ENCODE measurements at places on chromosomes 1 and 21.

- no peak for DNase-seq
Measured at GRCh38 chr1:186155594-186155993, 219.5 kb downstream of the TPR start.

- DNase-seq = no peak
Measured at GRCh38 chr1:198157847-198158725, 1.3 kb downstream of the NEK7 start.

DNA sequence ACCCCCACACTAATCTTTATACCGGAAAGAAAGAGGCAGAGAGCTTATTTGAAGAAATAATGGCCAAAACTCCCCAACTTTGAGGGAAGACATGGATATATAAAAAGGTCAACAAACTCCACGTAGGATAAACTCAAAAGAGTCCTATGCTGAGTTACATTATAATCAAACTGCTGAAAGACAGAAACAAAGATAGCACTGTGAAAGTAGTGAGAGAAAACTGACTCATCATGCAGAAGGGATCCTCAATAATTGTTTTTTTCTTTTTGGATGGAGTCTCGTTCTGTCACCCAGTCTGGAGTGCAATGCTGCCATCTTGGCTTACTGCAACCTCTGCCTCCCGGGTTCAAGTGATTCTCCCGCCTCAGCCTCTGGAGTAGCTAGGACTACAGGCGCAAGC, 48.5 kb upstream of the TTC39A start:
- no peak for DNase-seq

DNA sequence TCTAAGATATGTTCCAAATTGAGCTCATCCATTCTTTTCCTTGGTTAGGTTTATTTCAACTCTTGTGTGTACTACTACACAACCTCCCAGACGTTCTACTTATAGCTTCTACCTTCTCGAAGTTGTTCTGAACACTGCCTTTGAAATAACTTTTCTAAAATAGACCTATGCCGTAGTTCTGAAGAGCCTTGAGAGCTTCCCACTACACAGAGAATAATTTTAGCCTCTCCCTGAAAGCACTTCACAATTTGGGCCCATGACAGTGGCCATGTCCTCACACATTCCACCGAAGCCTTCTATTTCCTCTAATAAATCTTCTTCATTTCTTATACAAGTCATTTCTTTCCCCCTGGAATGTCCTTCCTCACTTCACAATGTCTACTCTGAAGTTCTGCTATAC, 62.2 kb downstream of the CRB1 start:
- DNase-seq = no peak

- DNase-seq = no peak
Measured at GRCh38 chr1:88730995-88731394, 46.9 kb downstream of the PKN2 start.

GRCh38 chr1:242197907-242198820, 199.3 kb upstream of the MAP1LC3C start:
- DNase-seq = no peak

DNA sequence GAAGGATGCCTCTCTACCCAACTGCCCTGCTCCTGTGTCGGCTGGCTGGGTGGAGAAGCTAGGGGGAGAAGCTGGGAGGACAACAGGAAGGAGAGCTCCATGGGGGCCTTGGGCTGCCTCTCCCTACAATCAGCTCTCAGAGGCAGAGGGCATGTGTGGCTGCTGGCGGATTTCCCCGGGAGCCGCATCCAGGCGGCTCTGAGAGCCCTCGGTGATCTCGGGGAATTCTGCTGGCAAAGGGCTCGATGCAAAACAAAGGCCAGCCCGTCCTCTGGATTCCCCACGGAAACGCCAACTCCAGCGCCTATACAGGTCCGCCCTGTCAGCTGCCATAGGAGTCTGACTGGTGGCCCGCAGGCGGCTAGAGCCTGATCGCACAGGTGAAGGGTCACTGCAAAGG, 26.4 kb upstream of the EVA1B start:
- no peak for DNase-seq

GRCh38 chr1:153977250-153978240, at the start of gene JTB:
TSS of gene JTB (minus strand) at chr1:153977674. CDS start at chr1:153977252, 422 bp downstream.
- DNase-seq = peak; percentile 74

DNA sequence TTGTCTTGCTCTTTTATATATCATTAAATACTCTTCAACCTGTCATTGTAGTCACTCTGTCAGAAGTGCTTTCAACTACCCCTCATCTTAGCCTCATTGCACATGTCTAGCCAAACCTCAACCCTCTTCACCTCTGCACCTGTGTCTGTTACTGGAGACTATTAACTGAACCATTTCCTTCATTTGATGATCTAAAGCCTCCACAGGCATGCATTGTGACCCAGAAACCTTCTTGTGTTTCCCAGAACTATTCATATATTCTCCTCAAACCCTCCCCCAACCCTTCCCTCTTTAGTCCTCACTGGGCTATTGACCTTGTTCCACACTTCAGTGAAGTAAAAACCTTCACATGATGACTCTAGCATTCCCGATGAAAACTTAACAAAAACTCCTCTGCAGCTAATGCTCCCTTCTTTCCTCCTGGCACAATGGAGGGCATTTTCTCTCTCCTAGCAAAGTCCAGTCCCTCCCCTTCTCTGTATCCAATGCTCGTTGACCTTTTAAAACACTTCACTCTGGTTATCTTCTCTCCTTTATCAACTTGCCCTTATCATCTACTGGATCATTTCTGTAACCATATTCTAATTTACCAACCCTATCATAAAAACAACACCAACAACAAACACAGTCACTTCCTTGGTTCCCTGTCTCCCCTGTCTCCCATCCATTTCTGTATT, 86.1 kb downstream of the BACH1 start:
- no peak for DNase-seq

GRCh38 chr1:79196211-79196610, 189.7 kb upstream of the ADGRL4 start:
- no peak for DNase-seq

DNA sequence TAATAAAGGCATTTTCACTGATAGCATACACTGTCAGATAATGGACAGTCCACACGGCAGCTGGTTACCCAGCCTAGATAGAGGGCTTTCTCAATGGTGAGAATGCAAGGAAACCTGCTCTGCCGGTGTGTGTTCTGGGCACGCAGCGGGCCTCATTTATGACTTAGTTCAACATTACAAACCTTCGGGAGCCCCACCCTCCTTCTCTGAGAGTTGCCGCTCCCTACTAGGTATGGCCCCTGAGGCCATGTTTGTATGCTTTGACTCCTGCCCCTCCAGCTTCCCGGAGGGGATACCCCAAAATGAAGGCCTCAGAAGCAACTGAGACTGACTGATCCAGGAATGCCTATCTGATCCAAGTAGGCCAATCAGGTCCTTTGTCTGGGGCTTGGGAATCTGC, 17.2 kb upstream of the FABP3 start:
- no peak for DNase-seq

DNA sequence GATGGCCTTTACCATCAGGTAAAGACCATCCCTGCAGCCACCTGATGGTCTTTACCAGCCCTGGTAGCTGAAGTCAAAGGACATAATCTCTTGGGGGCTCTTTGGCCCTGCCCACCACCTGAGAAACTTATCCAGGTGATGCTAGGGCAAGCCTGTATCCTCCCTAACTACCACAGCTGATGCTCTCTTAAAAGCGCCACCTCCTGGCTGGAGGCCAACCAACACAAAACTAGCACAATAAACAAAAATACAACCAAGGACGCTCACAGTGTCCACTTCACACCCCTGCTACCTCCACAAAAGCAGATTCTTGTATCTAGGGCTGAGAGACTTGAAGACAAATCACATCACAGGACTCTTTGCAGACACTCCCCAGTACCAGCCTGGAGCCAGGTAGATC, 357.1 kb upstream of the POU3F1 start:
- no peak for DNase-seq

DNA sequence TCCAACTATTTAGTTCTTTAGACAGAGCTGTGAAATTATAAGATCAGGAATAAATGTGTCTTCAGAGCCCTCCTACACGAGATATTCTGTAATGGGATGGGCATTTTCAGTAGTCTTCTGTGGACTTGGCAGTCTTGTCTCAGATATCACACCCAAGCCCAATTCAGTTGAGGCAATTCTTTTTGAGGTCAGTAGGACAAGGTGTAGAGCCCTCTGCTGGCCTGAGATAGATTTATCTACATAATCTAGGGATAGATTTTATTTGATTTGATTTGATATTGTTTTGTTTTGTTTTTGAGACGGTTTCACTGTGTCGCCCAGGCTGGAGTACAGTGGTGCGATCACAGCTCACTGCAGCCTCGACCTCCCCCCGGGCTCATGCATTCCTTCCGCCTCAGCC, 77.5 kb downstream of the FMN2 start:
- DNase-seq = no peak

DNA sequence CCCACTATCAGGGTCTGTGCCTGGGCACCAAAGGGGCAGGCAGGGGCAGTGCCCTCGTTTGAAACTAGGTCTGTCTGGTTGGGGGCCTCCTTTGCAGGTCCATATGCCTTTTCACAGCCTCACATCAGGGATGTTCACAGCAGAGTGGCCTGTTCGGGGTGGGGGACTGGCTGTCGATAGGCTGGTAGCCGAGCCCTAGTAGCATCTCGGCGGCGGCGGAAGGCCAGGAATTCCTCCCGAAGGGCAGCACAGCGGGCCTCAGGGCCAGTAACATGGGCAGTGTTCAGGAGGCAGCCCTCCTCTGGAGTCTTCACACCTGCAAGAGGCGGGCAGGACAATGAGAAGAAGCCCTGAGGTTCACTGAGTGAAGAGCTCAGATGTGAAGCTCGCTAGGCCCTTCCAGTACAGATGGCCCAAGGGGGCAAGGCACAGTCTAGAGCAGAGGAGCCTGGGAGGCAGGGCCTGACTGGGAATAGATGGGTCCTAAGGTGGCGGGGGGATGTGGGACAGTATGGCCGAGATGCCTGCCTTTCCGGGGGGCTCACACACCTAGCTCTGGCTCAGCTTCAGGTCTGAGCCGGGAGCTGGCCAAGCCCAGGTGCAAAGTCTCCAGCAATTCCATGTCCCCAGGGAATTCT, 2.0 kb upstream of the TAGLN2 start:
- DNase-seq = no peak

DNA sequence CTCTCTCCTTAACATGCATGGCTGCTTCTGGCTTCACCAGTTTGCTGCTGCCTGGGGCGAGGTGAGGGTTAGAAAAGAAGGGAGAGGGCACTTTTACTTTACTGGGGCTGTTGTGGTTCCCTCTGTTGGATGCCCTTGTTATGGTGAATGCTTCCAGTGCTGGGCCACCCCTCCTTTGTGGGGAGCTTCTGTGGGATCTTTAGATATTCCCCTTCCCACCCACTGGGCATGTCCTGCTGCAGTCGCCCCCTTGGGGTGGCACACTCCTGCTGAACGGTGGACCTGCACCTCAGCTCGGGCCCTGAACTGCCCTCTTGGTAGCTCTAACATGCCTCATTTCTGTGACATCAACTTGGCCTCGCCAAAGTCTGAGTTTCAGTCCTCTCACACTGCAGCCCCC, 6.0 kb downstream of the TNN start:
- DNase-seq = no peak

DNA sequence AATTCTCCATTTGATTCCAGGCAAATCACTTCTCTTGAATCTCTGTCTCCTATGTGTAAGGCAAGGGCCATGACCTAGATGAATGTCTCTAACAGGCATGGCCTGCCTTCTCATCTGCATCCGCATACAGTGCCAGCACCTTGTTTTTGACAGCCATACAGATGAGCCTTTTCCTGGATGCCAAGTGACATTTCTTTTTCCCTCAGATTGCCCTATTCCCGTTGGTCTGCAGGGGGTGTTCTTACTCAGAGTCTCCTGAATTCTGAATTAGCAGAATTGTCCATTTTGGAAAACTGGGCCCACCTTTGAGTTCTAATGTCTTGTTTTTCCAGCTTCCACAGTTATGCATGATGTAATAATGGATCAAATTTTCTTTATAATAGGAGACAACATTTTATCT, 88.0 kb upstream of the ADAR start:
- no peak for DNase-seq

DNA sequence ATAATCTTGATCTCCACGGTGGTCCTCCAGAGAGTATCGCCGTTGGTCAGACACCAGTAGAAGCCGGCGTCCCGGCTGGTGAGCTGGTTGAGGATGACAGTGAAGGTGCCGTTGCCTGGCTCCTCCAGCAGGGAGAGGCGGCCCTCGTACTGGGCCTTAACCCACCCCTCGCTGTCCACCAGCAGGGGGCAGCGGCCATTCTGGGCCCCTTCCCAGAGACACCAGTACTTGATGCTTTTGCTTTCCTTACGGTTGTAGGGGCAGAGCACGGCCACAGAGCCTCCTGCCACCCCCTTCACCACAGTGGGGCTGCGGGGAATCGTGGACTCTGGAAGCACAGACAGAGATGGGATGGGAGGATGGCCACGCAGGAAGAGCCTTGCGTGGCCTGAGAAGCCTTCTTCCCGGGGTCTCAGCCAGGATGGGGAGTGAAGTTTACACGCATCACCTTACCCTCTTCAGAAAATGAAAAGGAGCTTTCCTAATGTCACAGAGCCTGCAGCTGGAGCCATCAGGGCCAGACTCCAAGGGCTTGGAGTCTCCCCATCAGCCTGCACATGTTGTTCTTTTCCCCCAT, 10.7 kb downstream of the PIGR start:
- DNase-seq = peak; percentile 43

GRCh38 chr1:214843281-214843680, 239.3 kb upstream of the KCNK2 start:
- no peak for DNase-seq

DNA sequence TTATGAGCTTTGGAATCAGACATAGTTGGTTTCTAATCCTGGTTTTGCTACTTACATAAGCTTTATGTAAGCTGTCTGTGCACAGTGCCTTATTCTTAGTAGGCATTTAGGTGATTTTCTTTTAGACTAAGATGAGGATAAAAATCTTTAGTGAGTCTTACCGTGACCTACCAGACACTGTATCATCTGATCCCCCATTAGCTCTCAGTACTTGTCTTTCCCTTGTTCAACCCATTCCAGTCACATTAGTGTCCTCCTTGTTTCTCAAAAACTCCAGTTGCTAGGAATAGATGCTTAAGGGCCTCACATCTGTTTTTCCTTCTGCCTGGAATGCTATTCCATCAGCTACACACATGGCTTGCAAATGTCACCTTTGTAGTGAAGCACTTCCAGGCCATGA, 18.8 kb downstream of the PPP1R12B start:
- no peak for DNase-seq

GRCh38 chr21:35138665-35139381, 89.7 kb upstream of the RUNX1 start:
- DNase-seq = peak; percentile 54

- DNase-seq = no peak
Measured at GRCh38 chr1:147565189-147565980, 24.1 kb downstream of the BCL9 start.

- DNase-seq = no peak
Measured at GRCh38 chr21:35616090-35616489, 444.2 kb downstream of the SETD4 start.

- DNase-seq = no peak
Measured at GRCh38 chr1:91929250-91929649, 20.0 kb upstream of the BRDT start.

DNA sequence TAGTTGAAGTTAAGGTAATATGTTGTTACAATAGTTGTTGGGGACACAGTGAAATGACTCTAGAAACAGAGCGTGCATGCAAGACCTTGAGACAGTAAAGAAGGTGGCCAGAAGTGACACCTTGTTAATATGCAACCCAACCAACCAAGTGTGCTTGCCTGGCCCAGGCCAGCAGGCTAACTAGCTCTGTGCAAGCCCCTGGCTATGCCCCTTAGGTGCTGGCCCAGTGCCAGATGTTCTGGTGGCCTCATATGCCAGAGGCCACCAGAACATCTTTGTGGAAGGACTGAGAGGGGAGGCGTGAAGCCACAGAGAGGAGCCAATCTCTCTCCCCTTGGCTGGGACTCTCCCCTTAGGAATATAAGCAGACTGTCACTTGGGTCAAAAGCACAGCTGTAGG, 111.2 kb upstream of the JUN start:
- no peak for DNase-seq

Data from stimulated activated CD8-positive, alpha-beta memory T cell treated with anti-CD3 and anti-CD28 coated beads, Interleukin-2, amount 100 ng/mL, for 48 hours (primary cell).